A549 treated with CORT108297 at 1 μM for 4 hours (cell line): ENCODE measurements at places on chromosomes 3 and 15. TPM values are rescaled to one million over a fixed set of nuclear protein-coding genes. Genes with fewer than 3 reads are reported as not detected.

GTF2E1 gene
- 11.7 to 17.0 TPM (median 12.7 TPM) in 5 replicates for total RNA-seq

A4GNT gene
- not detected in 5 replicates for total RNA-seq

P2RY13 gene
- total RNA-seq: not detected in 5 replicates

SI gene
- not detected in 5 replicates for total RNA-seq

MELTF gene
- 43.3 to 71.8 TPM (median 62.8 TPM) in 5 replicates for total RNA-seq

GRM2 gene
- total RNA-seq: 0.01 to 0.05 TPM (median 0.03 TPM) in 4 of 5 replicates, not detected in the other

SPSB4 gene
- total RNA-seq: 0.09 to 0.22 TPM (median 0.18 TPM) in 5 replicates

LMAN1L gene
- 0.03 to 0.08 TPM (median 0.08 TPM) in 3 of 5 replicates, not detected in the others for total RNA-seq

PXYLP1 gene
- total RNA-seq: 9.9 to 13.7 TPM (median 13.1 TPM) in 5 replicates

GOLIM4 gene
- total RNA-seq: 13.9 to 22.8 TPM (median 19.3 TPM) in 5 replicates

CD276 gene
- total RNA-seq: 66.4 to 88.8 TPM (median 81.7 TPM) in 5 replicates

SMCO1 gene
- 0.03 TPM in 1 of 5 replicates, not detected in the others for total RNA-seq

PIK3CB gene
- 15.1 to 18.1 TPM (median 17.7 TPM) in 5 replicates for total RNA-seq

EFHB gene
- total RNA-seq: 0.29 to 1.2 TPM (median 0.72 TPM) in 5 replicates

ATP2B2 gene
- total RNA-seq: 0.02 to 0.09 TPM (median 0.06 TPM) in 5 replicates

SLC22A13 gene
- 0.05 to 0.13 TPM (median 0.08 TPM) in 5 replicates for total RNA-seq

SLC28A1 gene
- 0.05 TPM in 2 of 5 replicates, not detected in the others for total RNA-seq

COL6A5 gene
- not detected in 5 replicates for total RNA-seq

DNAJA4 gene
- 0.06 TPM in 1 of 5 replicates, not detected in the others for total RNA-seq

SQOR gene
- 70.1 to 75.4 TPM (median 73.4 TPM) in 5 replicates for total RNA-seq

SPINK8 gene
- not detected in 5 replicates for total RNA-seq

PIERCE2 gene
- 4.3 to 4.8 TPM (median 4.6 TPM) in 5 replicates for total RNA-seq

RTP3 gene
- total RNA-seq: not detected in 5 replicates

CCRL2 gene
- 0.03 to 0.39 TPM (median 0.24 TPM) in 5 replicates for total RNA-seq

RTP4 gene
- total RNA-seq: not detected in 5 replicates

RHOA gene
- total RNA-seq: 451 to 557 TPM (median 457 TPM) in 5 replicates

SGO1 gene
- 13.8 to 19.7 TPM (median 15.3 TPM) in 5 replicates for total RNA-seq

CHRNA7 gene
- 2.4 to 4.8 TPM (median 4.2 TPM) in 5 replicates for total RNA-seq

FBXO40 gene
- total RNA-seq: not detected in 5 replicates

SKOR1 gene
- 0.02 to 0.05 TPM (median 0.04 TPM) in 4 of 5 replicates, not detected in the other for total RNA-seq

CHSY1 gene
- 20.9 to 27.3 TPM (median 24.6 TPM) in 5 replicates for total RNA-seq

OGG1 gene
- 15.7 to 20.8 TPM (median 18.4 TPM) in 5 replicates for total RNA-seq

LRRC2 gene
- not detected in 5 replicates for total RNA-seq

ALPK3 gene
- 0.05 to 0.28 TPM (median 0.18 TPM) in 5 replicates for total RNA-seq

KLF15 gene
- 0.06 to 0.11 TPM (median 0.10 TPM) in 5 replicates for total RNA-seq

ALDH1A3 gene
- total RNA-seq: 18.2 to 20.2 TPM (median 19.5 TPM) in 5 replicates

MESP1 gene
- 1.7 to 8.5 TPM (median 8.0 TPM) in 5 replicates for total RNA-seq

SIDT1 gene
- 0.47 to 0.69 TPM (median 0.53 TPM) in 5 replicates for total RNA-seq

ATP10A gene
- total RNA-seq: 7.2 to 8.6 TPM (median 7.3 TPM) in 5 replicates

CLDN16 gene
- 0.14 TPM in 2 of 5 replicates, not detected in the others for total RNA-seq

FAM81A gene
- 12.1 to 14.6 TPM (median 12.8 TPM) in 5 replicates for total RNA-seq

TRPM1 gene
- not detected in 5 replicates for total RNA-seq

LDHAL6B gene
- total RNA-seq: not detected in 5 replicates
